ENCODE measurements at places on chromosomes 16 and 17.

DNA sequence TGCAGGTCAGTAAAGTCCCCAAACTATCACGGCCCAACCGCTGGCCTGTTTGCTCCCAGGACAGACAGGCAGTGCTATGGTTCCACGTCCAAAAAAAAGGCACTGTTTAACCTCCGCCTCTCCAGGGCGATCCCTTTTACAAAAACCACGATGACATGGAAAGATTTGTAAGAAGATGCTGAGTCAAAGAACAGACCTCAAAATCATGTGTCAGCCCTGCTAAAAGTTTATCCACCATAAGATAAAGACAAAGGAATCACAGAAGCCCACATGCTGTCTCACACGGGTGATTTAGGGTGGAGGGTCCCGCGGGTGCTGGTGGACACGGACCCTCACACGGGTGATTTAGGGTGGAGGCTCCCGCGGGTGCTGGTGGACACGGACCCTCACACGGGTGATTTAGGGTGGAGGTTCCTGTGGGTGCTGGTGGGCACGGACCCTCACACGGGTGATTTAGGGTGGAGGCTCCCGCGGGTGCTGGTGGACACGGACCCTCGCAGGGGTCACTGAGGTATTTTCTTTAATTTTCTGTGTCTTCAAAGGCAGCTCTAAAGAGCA is 117.2 kb upstream of the METRNL start:
- no peak for DNase-seq

GRCh38 chr16:73418051-73418450 is 370.1 kb upstream of the ZFHX3 start:
- no peak for DNase-seq

- no peak for DNase-seq
Measured at GRCh38 chr16:76749780-76750375, 441.1 kb upstream of the MON1B start.

DNA sequence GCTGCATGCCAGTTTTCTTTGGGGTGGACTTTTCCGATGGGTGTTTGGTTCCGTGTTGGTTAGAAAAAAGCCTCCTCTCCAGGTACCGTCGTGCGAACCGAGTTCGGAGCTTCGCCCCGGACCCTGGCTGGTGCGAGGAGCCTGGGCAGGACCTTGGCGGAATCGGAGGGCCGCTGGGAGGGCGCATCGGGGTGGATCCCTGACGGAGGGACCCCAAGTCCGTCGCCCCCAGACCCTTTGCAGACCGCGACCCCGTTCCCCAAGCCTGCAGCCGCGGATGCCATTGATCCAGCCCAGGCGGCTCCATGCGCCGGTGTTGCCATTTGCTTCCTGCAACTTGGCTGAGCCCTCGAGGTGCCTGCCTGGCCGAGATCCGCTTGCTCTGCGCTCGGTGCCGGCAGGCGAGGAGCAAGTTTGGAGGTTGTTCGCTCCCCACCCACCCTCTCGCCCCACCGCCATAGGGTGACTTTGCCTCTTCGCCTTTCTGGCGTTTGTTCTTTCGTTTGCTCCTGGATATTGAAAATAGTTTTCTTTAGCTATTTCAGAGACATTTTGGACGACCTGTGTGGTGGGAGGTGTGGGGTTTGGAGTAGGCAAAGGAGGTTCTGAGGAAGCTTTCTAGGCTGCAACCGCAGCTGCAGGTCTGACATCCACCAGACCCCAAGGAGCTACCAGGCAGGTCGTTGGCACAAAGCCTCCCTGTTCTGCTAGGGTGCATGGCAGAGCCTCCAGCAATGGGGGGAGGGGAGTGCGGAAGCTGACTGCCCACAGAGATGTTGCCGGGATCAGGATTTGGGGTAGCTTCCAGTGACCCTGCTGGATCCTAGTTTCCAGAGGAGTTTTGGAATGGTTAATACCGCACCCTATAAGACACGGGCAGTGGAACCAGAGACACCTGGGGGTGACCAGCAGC is 58.2 kb downstream of the RAP1GAP2 start:
- no peak for DNase-seq

- DNase-seq = no peak
Measured at GRCh38 chr17:63514477-63514876, 8.7 kb upstream of the KCNH6 start.

Data from MM.1S (cell line).